ENCODE measurements at places on chromosomes 4 and X.

GRCh38 chr4:1283711-1284110 is 6.0 kb upstream of the MAEA start:
- no peak for DNase-seq

- DNase-seq = no peak
Observed at GRCh38 chrX:109855501-109855900, 122.4 kb upstream of the ACSL4 start.

- DNase-seq = no peak
Observed at GRCh38 chr4:60683357-60683756, 516.8 kb upstream of the ADGRL3 start.

- DNase-seq = no peak
Observed at GRCh38 chrX:10240918-10241317, 84.1 kb downstream of the CLCN4 start.

DNA sequence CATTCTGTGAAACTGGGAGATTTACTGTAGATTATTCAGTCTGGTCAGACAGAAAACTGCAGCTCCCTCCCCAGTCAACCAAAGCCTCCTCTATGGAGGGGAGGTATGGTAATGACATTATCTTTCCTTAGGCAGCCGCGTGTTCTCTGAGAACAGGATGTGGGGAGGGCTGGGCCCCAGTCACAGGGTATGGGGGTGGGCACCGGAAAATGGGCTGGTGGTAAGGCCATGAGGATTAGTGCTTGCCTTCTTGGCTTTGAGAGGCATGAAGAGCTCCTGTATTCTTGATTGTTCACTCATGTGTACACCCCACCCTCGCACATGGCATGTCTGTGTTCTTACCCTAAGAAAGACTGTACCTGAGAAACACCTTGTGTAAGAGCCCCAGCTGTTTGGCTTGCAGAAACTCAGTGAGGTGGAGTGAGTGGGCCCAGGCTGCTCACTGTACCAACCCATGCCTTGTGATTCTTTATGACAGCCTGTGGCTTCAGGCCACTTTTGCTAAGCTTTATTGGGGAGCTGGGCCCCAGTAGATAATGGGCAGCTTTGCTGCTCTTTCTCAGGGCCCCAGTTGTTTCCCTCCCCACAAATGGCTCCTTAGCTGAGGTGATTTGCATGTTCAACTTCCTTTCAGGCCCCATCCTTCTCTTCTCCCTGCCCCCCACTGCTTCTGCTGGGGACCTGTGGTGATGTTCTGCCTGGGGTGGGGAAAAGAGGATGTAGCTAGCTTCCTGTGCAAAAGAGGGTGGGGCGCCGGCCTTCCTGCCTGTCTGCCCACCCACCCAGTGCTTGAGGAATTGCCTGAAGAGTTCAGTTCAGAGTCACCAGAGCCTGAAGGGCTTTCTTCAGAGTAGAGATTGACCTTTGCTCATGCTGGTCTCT is 30.7 kb downstream of the MSN start:
- peak; percentile 75 for DNase-seq

- DNase-seq = no peak
Observed at GRCh38 chrX:24124244-24124799, 25.2 kb upstream of the ZFX start.

DNA sequence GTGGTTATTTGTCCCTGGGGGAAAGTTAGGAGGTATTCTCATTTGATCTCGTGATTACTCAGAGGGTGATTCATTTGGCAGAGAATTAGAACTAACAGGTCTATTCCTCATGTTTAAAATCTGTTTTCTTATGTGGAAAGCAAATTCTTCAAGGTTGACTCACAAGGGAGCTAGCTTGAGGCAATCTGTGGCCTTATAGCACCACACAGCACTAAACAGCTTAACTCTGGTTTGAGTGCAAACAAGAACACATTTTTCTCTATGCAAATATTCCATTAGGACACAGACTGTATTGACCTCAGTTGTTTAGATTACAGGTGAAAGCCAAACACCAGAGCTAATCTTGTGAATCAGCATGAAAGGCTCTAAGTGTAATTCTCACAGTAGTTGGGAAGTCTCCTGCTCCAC is 694.4 kb upstream of the POU3F4 start:
- no peak for DNase-seq

- no peak for DNase-seq
Observed at GRCh38 chr4:48343035-48343434, 1.7 kb downstream of the SLAIN2 start.

DNA sequence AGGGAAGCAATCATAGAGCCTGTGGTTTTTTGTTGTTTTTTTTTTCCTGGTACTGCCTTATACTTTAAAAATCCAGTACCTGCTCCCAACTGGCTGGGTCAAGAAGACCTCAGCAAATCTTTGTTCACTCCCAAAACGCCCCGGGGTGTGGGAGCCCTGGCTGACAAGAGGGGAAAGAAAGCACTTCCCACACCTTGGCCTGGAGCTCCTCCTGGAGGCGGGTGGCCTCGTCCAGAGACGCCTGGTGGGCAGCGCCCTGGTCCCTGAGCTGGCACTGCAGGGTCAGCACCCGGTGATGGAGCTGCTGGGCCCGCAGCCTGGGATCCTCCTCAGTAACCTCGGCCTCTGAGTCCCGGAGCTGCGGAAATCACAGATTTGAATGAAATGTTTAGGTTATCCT is 38.2 kb downstream of the C4orf50 start:
- no peak for DNase-seq

- DNase-seq = no peak
Observed at GRCh38 chrX:119222932-119223331, 13.2 kb upstream of the PGRMC1 start.

- DNase-seq = no peak
Observed at GRCh38 chr4:67109276-67109675, 436.0 kb downstream of the CENPC start.

GRCh38 chr4:147303174-147303872 is 177.6 kb upstream of the EDNRA start:
- DNase-seq = no peak

GRCh38 chr4:152565333-152565732 is 29.4 kb upstream of the FBXW7 start:
- no peak for DNase-seq

DNA sequence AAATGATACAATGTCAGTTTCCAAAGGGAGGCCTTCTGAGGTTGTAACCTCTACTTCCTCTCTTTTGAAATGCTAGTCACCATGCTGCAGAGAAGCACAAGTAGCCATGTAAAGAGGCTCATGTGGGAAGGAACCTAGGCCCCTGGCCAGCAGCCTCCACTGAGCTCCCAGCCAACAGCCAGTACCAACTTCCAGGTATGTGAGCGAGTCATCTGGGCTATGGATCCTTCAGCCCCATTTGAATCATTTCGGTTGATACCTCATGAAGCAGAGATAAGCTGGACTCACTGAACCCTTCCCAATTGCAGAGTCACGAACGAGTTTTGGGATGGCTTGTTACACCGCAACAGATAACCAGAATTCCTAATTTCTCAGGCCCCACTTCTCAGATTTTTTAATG is 187.0 kb upstream of the LDB2 start:
- DNase-seq = no peak

DNA sequence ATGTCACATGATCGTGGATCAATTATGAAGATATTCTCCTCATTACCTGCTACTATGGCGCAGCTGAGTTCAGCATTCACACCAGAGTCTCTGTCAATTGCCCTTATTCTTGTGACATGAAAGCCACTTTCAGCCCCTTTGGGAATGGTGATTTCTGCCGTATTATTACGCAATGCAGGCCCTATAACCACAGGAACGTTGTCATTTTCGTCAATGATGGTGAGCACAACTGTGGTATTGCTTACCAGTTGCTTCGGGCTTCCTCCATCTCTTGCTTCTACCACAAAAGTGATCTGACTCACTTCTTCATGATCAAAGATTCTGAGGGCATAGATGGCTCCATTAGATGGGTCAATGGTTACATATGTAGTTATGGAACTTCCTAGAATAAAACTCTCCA is 2.1 kb downstream of the PCDH18 start:
- DNase-seq = no peak

DNA sequence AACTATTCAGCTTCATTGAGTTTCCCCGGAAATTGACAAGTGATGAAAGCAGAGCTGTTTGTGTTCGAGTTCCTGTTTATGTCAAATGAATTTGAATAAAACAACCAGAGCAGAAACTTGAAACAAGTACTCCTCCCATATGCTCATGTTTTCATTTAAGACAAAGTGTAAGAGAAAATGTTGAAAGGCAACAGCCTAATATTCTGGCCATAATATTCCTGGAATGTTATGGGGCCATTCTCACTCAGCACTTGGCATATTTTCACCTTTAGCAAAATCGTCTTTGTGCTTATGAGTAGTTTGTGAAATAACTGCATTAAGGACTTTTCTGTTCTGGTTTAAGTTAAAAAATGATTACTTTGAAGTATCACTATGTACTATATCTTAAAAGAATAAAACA is 276.0 kb upstream of the FAT1 start:
- DNase-seq = no peak

- no peak for DNase-seq
Observed at GRCh38 chr4:123120473-123120872, 198.1 kb upstream of the NUDT6 start.

DNA sequence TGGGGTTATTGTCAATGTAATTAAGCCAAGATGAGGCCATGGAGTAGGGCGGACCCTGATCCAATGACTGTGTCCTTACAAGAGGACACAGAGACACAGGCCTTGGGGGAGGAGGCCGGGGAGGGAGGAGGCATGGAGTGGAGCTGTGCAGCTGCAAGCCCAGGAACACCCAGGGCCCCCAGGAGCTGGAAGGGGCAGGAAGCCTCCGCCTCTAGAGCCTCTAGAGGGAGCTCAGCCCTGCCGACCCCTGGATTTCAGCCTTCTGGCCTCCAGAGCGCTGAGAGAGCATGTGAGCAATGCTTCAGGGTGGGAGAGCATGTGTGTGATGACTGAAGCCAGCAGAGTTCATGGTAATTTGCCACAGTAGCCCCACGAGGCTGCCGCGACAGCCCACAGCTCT is 234.6 kb downstream of the AFAP1 start:
- DNase-seq = no peak

GRCh38 chr4:144787365-144788258 is 141.7 kb downstream of the HHIP start:
- no peak for DNase-seq

- DNase-seq = no peak
Observed at GRCh38 chrX:97215186-97215585, 331.5 kb downstream of the RPA4 start.

- DNase-seq = no peak
Observed at GRCh38 chr4:121050300-121050699, 22.0 kb downstream of the NDNF start.

- no peak for DNase-seq
Observed at GRCh38 chr4:2489081-2489805, 20.3 kb downstream of the RNF4 start.

DNA sequence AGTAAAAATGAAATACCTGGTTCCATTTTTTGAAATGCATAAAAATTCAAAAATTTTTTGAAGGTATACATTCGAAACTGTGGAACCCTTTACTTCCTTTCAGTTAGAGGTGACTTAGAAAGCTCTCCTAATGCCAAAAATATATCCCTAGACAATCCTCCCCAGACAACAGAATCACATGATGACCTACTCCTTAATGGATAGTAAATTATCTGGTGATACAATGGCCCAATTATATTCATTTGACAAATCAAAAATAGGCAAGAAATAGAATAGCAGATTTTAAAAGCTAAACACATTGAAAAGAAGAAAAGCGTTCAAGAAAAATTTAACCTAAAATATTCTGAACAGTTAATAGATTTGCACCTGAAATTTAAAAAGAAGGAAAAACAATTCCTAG is 3.5 kb upstream of the UGT2A2 start:
- no peak for DNase-seq
